ENCODE measurements at places on chromosomes 11 and 22. TPM values are rescaled to one million over a fixed set of nuclear protein-coding genes. Genes with fewer than 3 reads are reported as not detected.

The PDGFD gene
- total RNA-seq = 0.61 TPM

The CHADL gene
- 0.52 TPM for total RNA-seq

The PAK1 gene
- total RNA-seq = 25.5 TPM

- DNase-seq = no peak
These were observed 10.3 kb upstream of the NAP1L4 start for GRCh38 chr11:3002351-3002861.

DNA sequence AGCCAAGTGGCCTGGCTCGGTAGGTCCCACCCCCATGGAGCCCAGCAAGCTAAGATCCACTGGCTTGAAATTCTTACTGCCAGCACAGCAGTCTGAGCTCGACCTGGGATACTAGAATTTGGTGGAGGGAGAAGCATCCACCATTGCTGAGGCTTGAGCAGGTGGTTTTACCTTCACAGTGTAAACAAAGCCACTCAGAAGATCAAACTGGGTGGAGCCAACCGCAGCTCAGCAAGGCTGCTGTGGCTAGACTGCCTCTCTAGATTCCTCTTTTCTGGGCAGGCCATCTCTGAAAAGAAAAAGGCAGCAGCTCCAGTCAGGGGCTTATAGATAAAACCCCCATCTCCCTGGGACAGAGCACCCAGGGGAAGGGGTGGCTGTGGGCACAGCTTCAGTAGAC, 22.3 kb upstream of the OR5B21 start:
- no peak for DNase-seq

- DNase-seq = no peak
These were observed 11.8 kb upstream of the THY1 start for GRCh38 chr11:119434591-119435330.

DNA sequence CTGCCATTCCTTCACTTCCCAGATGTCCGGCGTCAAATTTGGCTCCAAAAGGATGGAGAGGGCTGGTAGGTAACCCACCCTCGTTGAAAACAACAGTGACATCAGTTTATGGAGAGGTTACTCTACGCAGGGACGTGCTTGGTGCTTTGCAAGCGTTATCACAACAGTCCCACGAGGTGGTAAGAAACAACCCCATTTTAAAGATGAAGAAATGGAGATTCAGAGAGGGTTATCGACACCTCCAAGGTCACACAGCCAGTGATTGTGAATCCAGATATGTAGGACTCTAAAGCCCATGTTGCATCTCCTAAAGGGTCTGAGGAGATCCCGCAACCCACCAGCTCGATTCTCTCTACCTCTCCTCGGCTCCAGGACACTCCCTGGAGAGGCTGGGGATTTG, 773 bp downstream of the MIAT start:
- no peak for DNase-seq

GRCh38 chr22:36756031-36756430, 19.9 kb downstream of the IFT27 start:
- no peak for DNase-seq

DNA sequence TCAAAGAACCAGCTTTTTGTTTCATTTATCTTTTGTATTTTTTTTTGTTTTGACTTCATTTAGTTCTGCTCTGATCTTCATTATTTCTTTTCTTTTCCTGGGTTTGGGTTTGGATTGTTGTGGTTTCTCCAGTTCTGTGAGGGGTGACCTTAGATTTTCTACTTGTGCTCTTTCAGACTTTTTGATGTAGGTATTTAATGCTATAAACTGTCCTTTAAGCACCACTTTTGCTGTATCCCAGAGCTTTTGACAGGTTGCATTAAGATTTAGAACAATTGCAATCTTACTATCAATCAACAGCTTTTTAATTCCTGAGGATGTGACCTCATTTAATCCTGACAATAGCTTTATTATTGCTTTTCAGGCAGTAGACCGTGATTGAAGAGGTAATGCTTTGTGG, 94.3 kb downstream of the ZNF280B start:
- DNase-seq = no peak

DNA sequence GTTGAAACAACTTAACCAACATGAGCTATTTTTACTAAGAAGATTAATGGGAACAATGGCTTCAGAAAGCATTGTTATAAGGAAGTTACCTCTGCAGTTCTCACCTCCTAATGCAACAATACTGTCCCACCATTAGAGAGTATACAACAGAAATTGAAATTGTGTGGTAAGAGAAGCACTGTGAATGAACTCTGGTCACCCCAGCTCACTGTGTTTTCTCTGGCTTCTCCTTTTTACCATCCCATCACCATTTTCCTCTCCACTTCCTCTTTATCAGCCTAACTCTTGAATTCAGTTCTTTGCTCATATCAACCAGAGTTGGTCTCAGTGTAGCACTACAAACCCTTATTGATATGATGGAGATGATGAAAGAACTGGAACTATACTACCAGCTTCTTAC, 138.0 kb upstream of the POU2AF2 start:
- DNase-seq = no peak

GRCh38 chr11:122782222-122782621, 56.1 kb upstream of the CRTAM start:
- DNase-seq = no peak

DNA sequence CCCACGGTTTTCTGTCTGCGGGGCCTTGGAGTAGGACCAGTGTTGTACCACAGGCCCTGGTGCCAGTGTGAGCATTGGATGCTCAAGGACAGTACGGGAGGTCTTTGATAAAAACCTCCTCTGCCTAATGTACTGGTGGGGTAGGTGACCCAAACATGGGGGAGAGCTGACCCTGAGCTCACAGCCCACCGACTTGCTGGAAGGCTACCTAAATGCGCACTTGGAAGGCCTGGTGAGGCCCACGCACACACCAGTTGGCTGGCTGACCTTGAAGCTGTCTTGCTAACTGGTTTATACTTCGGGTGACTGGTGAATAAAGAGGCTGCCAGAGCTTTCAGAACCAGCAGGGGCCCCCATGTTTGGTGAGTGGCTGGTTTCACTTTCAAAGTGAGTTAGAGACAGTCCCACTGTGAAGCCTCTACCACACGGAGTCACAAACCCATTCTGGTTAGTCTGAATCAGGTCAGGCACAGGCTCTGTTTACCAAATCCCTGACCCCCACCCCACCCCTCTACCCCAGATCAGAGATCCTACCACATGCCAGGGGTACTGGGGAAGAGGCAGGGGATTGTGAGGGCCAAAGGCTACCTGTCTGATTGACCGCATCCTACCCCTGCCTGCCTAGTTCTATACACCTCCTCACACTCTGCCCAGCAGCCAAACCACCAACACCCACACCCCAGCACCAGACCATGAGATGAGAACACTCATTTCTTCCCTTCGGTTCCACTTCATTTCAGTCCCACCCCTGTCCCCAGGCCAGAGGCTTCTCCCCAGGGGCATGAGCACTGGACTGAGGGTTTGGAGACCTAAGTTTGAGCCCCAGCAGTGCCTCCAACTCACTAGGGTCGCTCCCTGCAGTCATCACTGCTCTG, 12.7 kb upstream of the IL2RB start:
- no peak for DNase-seq

Data from MCF 10A (cell line).